ENCODE measurements at places on chromosomes 4 and X. TPM values are rescaled to one million over a fixed set of nuclear protein-coding genes. Genes with fewer than 3 reads are reported as not detected.

GRCh38 chrX:151359931-151360871 lies 36.8 kb upstream of the VMA21 start:
- DNase-seq, result peak; percentile 16

The ARAF gene
- 24.9 TPM for total RNA-seq

The EFHC2 gene
- 1.9 TPM for total RNA-seq

The MND1 gene
- total RNA-seq, result not detected

DNA sequence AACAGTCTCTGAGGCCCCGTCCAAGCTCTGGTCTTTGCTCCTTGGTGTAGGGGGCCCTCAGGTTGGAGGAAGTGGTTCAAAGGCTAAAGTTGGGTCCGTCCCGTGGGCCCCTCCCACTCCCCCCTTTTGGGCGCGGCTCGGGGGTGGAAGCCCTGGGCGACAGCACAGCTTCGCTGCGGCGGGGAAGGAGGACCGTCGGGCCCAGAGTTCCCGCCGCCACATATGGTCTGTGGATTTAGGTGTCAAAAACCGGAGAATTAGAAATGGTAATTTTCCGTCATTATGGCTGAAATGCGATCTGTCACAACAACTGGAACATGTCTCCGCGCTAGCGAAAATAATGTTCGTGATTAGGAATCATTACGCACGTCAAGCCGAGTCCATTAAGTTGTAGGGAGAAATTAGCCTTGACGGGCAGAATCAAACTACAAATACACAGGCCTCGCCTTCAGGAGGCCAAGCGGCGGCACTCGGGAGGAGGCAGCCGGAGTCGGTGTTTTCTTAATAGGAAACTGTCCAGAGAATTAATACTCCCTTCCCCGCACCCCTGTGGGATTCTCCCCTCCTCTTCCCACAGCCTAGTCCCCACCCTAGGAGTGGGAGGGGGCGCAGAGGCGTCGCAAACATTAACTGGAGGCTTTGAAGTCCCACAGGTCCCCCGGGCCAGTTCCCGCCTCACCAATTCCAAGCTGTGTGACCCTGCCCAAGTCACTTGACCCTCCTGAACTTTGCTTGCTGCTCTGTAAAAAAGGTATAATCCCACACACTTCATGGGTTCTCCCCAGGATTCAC lies 15.0 kb downstream of the NKX3-2 start:
- DNase-seq, result no peak

DNA sequence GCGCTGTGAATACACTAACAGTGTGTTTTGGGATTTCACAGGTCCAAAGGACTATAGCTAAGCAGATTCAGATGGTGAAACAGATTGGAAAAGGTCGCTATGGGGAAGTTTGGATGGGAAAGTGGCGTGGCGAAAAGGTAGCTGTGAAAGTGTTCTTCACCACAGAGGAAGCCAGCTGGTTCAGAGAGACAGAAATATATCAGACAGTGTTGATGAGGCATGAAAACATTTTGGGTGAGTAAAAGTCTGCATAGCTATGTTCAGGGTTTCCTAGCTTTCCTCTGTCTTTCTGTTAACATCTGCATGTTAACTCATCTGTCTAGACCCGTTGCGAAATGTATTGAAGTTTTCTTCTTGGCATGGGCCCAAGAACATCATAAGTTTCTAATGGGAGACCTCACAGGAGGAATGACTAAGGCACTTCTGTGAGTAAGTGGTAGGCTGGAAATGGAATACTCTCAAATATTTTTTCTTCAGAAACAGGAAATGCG lies 372.1 kb downstream of the BMPR1B start:
- peak; percentile 60 for DNase-seq
